ENCODE measurements at places on chromosomes 2 and 18.

DNA sequence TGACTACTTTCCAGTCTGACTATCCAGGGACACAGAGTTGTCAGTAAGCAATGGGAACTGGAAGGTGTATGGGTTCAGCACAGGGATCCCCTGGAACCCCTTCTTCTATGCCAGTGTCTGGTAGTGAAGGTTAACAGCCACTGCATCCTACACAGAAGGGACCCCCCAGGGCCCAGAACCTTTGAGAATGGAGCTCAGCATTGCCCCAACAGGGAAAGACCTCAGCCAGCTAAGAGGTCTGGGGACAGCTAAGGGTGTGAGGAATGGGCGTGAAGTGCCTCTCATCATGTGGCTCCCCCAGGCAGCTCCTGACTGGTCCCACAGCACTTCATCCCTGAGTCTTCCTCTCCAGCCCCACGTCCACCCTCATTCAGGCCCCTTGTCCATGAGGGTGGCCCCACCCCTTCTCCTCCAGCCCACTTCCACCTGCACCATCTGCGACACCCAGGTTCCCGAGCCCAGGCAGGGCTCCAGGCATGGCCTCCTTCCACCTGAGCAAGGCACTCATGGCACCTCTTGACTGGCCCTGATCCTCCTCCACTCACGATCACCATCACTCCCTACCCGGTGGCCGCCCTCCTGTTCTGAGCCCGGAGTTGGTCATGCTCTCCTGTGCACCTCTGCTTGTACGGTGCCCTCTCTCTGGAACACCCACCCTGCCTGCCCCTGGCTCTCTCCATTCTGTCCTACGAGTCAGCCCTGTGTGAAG, 77.1 kb downstream of the SFXN5 start:
- no peak for DNase-seq

- DNase-seq, result peak; percentile 3
Measured at GRCh38 chr2:25851740-25852503, 26.4 kb downstream of the ASXL2 start.

DNA sequence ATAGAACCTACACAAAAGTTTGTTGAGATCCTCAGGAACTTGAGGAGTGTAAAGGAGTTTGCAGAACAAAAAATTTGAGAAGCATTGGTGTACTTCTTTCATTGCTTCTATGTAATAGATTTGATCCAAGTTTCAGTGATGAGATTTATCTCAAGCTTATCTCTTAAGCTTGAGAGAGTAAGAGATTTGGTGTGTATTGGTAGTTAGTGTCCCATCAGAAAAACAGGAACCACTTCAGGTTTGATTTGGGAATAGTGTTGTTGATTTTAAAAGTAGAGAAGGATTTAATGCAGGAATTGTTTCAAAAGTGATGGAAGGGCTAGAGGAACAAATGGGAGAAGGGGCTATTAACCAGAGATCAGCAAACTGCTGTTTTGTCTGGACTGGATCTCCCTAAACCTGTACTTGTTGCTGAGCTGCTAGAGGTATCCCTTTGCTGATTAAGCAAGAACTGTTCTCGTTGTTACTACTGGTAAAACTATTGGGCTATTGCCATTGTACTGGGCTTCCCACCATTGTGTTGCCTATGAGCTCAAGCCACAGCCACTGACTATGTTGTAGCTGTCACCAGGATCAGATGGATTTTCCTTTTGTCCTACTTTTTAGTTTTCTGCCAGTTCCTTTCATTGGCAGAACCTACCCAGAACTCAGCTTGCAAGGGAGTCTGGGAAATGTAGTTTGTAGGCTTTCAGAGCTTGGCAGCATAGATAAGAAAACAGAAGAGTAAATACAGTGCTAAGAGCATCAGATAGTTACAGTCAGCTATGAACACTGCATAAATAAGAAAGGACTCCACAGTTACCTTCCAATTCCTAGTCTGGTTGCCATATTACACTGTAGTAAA, 39.3 kb downstream of the RAB10 start:
- no peak for DNase-seq

GRCh38 chr2:191912764-191913163, 65.9 kb upstream of the CAVIN2 start:
- no peak for DNase-seq

DNA sequence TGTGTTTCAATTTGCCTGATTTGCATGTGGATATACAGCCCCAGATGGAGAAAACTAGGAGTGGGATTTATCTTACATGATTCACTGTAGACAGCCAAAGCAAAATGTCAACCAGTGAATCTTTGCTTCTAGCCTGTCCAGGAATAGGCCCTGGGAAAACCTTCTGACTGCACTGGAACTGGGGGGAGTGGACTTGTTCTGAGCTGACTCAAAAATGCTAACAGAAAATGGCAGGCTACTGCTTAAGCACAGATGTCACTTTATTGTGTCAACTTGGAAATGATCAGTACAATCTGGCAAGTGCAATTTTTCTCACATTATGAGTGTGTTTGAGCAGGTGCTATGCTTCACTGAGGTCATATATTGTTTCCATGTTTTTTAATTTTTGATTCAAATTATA, 593.7 kb downstream of the NRXN1 start:
- no peak for DNase-seq

- no peak for DNase-seq
Measured at GRCh38 chr18:6593142-6593885, 136.2 kb upstream of the ARHGAP28 start.

GRCh38 chr2:120258196-120258595, 5.5 kb downstream of the RALB start:
- no peak for DNase-seq

DNA sequence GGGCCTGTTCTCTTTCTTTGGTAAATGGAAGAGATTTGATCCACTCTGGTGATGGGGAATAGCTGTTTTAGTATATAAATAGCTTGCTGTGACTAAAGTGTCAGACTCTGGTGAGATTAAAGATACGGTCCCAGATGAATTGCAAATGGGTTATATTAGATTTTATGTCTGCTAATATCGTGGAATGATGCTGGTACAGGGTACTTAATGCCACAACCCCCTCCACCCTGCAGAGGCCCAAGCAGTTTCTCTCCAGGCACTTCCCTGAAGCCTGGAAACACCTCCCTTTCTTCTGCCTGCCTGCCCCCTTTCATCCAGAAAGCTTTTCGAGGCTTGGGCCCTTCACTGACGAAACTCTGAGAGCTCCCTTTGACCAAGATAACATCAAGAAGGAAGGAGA, 21.4 kb upstream of the RFX8 start:
- DNase-seq, result no peak

GRCh38 chr2:120402508-120402907, 56.6 kb downstream of the INHBB start:
- no peak for DNase-seq

- DNase-seq, result no peak
Measured at GRCh38 chr2:235493775-235494715, at the start of gene AGAP1. TSS of gene AGAP1 (plus strand) at chr2:235494043.

DNA sequence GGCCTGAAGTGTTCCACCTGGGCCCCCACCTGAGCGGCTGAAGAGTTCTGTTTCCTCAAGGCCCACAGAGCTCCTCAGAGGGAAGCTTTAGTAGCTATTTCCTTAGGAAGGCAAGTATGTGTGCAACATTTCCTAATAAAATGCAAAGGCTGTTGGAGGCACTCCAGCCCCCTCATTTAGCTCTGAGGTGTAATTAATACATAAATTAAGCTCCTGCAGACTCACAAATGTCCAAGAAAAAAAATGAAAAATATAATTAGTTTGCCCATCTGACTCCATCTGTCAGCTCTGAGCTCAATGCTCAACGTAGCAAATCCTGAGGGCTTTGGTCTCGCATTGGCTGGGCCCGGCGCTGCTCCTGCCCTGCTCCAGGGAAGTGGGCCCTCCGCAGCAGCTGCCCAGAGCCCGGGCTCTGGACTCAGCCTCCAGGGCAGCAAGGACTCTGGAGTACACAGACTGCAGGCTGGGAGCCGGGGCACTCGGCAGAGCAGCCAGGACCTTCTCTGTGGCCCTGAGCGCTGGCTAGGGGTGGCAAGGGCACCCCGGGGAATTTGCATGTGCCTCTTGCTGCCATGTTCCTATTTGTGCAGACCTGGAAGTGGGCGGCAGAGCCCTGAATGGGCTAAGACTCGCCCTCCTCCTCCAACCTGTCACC, 23.4 kb upstream of the C1QL2 start:
- no peak for DNase-seq

DNA sequence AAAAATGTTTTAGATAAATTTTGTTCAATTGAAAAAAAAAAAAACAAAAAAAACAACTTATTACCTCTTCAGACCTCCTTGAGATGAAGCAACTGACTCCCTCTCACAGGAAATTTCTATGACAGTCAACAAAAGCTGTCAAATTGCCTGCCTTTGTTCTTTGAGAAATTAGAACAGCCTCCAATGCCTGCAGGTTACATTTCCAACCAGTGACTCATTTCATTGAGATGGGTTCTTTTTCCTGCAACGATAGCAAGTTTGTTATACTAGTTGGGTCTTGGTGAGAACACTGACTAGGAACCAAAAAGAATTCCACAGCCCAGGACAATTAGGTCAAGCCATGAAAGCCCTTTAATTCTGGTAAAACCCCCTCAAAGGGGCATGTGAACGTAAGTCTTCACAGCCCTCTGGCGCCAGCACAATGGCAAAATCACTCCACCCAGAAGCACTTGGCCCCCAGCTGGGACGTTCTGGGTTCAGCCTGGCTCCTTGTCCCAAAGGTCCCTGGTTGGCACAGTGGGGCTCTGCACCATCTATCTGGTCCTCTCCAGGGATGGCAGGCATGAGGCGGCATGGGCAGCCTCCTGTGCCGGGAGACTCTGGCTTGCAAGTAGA, 87.0 kb downstream of the SPP2 start:
- no peak for DNase-seq

DNA sequence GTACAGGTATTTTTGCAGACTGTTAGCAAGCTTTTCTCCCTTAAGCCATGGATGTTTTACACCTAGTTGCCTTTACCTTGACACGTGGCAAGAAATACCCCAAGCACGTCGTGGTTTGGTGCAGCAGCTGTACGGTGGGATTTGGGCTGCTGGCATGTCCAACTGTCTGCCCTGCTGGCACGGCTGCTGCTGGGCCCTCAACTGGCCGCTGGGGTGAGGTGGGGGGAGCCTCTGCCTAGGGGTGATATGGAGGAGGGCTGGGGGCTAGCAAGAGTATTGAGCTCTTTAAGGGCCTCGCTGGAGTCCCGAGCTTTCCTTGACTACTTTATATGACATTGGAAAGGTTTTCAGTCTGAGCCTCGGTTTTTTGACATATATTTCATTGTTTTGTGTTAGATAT, 41.6 kb downstream of the LPIN1 start:
- no peak for DNase-seq

DNA sequence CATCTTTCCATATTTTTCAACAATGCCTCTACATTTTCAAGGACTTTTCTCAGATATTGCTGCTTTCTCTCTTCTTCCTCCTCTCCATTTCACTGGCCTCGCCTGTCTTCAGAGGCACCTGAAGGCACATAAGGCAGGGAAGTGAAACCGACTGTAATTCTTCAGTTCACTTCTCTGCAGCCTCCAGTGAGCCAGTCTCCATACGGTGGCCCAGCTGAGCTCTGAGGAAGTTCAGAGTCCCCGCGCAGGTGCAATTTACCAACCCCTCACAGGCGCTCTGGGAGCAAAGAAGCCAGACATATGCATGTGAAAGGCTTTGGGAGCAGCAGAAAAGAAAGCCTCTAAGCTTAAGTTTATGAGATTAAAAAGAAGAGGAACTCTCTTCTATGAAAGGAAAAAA, 12.4 kb downstream of the KLHL14 start:
- no peak for DNase-seq

DNA sequence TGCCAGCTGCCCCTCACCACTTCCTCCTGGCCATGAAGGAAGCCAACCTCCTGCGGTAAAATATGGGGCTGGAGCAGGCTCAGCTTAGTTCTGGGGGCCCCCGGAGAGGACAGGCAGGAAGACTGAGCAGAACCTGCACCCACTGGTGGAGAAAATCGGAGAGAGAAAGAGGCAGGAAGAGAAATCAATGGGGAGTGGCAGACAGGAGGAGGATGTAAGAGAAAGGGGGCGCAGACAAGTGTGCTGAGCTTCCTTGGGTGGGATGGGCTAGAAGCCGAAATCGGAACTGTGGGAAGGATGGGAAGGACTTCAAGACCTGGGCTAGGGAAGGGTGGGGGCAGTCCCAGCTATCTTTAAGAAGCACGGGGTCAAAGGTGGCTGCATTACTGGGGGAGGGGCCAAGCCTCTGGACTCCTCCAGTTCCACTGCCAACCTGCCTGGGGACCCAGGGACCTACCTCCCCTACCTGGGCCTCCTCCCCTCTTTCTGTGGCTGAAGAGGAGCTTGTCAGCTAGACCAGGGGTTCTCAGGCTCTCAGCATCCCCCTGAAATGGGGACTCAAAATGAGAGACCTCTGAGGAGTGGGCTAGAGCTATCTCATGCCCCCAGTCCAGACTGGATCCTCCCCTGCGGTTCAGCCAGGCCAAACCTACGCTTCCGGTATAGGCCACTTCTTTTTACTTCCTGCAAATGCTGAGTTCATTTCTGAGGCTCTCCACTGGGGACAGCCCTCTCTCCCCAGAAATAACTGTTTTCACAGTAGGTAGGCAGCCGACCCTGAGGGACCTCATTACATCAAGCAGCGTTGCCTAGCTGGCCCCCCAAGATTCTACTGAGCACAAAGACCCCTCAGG, 33.6 kb upstream of the B3GNT7 start:
- DNase-seq, result no peak

DNA sequence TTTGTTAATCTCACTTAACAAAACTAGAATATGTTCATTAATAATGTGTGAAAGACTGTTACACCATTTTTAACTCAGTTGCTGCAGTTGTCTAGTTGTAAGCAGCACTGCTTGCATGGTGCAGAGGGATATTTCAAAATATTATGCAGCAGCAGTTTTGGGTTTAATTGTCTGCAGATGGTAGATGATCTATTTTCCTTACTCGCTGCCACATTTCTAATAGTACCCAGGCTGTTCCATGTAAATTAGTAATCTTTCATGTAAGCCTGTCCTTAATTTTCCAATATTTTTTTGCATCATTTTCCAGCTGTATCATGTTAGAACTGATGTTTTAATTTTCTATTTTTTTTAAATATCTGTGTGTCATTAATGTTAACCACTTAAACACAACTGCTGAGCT, 488.1 kb upstream of the RAB12 start:
- no peak for DNase-seq

- no peak for DNase-seq
Measured at GRCh38 chr18:46426021-46426678, 230.9 kb downstream of the LOXHD1 start.

DNA sequence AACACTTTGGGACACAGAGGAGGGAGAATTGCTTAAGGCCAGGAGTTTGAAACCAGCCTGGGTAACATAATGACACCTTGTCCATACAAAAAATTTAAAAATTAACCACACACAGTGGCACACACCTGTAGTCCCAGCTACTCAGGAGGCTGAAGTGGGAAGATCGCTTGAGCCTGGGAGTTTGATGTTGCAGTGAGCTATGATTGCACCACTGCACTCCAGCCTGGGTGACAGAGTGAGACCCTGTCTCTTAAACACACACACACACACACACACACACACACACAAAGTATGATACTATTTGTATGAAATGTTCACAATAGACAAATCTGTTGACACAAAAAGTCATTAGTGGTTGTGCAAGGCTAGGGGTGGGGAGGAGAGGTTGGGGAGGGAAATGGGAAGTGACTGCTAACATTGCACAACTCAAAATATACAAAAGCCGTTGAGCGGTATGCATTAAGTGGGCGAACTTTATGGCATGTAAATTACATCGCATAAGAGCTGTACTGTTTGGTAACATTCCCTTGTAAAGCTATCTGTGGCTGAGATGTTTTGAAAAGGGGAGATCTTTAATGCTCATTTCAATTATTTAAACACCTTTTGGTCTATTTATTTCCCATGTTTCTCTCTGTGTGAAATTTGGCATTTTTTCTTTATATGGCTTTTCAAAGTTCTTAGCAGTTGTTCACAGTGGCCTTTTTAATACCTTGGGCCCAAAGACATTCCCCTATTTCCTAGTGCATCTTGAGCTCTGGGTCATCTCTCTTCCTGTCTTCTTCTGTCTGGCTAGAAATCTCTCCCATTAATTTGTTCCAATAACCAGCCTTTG, 58.9 kb upstream of the ZNF516 start:
- DNase-seq, result no peak

Measured in stimulated activated naive CD4-positive, alpha-beta T cell treated with Interleukin-2 at 50 U/mL for 16 hours (primary cell).